RPMI8226 (cell line): ENCODE measurements at places on chromosomes 6 and 20.

GRCh38 chr6:113630738-113631535 lies 226.2 kb upstream of the MARCKS start:
- DNase-seq = peak; percentile 70

- no peak for DNase-seq
These were observed 2.3 kb downstream of the CDC25B start for GRCh38 chr20:3798373-3798768.

GRCh38 chr20:47682028-47682783 lies 103.1 kb downstream of the SULF2 start:
- DNase-seq = no peak

DNA sequence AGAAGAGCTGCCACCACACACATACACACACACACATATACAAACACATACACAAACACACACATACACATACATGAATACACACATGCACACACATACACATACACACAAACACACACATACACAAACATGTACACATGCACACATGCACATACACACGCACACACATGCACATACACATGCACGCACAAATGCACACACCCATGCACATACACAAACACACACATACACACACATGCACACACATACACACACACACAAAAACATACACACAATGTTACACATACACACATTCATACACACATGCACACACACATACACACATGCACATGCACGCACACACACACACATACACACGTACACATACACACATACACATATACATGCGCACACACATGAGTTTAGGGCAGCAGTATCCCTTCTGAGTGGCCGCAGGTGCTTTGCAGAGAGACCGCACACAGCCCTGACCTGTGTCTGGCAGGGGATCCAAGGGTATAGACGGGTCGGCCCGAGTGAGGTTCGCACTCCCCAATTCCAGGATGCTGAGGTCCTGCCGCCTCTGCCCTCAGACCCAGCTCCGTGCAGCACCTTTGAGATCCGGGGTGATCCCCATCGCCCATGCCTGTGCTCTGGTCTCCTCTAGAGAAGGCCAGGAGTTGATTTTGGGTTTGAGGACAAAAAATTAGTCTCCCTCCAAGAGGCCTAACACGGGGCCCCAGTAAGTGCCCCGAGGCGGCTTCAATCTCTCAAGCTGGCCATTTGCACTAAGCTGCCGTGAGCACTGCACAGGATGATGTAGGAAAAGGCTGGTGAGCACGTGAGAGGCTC lies 56.8 kb downstream of the TMEM242 start:
- DNase-seq = no peak

DNA sequence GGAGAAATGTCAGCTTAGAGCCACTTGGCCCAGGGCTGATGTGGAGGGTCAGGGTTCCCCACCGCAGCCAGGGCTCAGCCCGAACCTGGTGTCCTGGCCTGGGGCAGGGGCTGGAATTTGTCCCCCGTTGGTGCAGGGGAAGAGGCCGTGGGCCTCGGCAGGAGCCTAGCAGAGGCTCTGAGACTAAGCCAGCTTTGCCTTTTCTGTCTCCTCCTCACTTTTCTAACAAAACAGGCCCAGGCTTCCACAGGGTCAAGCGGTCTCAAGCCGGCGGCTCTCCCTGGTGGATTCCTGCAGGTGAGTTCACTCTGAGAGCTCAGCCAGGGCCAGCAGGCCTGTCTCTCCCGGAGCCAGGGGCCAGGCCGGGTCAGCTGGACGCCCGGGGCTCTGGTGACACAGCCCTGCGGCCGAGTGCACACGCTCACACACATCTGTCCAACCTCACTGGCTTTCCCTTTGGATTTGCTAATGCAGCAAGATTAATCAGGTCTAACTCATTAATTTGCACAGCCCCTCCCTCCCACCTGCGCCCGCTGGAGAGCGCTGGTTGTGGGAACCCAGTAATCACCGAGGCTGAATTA lies 2.9 kb upstream of the CHRNA4 start:
- no peak for DNase-seq

DNA sequence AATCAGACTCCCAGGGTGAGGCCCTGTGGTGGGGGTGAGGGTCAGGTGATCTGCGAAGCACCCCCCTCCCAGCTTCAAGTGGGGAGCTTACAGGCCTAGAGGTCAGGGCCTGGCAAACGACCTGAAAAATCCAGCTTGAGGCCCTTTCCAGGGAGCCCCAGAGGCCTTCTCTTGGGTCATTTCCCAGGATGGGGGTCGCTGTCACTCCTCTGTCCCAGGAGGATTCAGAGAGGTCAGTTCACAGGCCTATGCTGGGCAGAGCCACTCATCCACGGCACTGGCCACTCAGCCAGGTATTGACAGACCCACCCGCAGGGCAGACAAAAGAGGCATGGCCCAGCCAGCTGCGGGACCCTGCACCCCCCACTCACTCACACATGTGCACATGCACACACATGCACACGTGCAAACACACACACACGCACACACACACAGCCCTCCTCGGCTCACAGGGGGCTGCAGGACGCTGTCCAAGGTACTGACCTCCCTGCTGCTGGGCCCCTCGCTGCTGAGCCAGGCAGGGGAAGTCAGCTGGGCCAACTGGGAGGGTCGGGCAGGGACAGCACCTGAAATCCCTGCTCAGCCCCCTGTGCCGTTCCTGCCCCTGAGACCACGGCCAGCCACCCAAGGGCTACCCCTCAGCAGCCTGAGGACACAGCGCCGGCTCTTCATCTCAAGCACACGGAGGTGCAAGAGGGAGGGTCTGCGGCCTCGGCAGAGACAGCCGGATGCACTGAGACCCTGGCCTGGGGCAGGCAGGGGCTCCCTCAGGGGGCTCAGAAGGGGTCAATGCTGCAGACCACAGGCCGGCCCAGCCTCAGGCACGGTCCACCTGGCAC lies 113.8 kb downstream of the TAF4 start:
- no peak for DNase-seq

GRCh38 chr20:15708984-15709598 lies 864.2 kb downstream of the KIF16B start:
- DNase-seq = peak; percentile 58

- no peak for DNase-seq
These were observed 234.6 kb downstream of the ANKRD60 start for GRCh38 chr20:57993716-57994431.

DNA sequence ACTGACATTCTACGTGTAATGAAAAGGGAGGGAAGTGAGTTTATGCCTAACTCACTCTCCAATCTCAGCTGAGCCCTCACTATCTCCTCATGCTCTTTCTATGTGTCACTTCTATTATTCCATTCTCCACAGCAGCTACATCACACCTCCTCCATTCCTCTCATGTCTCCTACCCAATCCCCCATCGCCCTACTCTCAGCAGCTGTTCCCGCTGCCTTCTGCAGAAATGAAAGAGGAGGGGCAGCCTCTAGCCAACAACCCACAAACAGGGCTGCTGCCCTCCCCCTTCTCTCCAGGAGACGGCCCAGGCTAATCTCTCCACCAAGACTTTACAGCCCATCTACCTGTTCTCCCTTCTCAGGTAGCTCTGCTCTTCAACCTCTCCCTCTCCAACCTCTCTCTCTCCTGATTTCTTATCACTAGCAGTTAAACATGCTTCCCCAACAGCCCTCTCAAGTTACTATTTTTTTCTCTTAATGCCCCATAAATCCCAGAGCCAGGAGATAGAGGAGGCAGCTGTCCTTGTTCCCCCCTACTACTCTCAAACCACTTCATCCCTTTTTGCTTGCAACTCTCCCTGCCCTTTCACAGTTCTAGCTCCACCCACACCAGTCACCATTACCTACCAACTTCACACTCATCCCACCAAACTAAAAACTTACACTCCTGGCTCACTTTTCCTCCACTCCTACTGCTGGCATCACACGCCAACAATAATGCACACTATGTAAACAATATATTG lies 136.5 kb downstream of the BTBD9 start:
- DNase-seq = no peak

GRCh38 chr20:6282642-6283041 lies 159.8 kb upstream of the FERMT1 start:
- no peak for DNase-seq

DNA sequence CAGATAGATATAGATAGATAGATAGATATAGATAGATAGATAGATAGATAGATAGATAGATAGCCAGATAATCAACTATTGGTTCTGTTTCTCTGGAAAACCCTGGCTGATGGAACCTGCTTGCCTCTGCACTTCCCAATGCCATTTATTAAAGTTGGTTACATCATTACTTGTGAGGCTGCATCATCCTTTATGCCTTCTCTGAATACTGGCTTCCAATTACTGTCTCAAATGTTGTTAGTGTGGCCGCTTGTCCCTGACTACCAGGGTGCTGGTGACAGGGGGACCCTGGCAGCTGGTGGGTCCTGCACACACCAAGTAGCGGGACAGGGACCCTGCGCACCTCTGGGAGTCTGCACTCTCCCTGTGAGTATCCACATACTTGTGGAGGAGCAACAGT lies 3.9 kb upstream of the SLPI start:
- DNase-seq = no peak

- no peak for DNase-seq
These were observed 21.7 kb downstream of the SERPINB1 start for GRCh38 chr6:2819978-2820377.

GRCh38 chr6:108492131-108492766 lies 68.5 kb upstream of the FOXO3 start:
- peak; percentile 37 for DNase-seq

GRCh38 chr6:1855890-1856289 lies 246.2 kb downstream of the FOXC1 start:
- no peak for DNase-seq

- no peak for DNase-seq
These were observed 69.8 kb upstream of the RALGAPA2 start for GRCh38 chr20:20782231-20782630.

DNA sequence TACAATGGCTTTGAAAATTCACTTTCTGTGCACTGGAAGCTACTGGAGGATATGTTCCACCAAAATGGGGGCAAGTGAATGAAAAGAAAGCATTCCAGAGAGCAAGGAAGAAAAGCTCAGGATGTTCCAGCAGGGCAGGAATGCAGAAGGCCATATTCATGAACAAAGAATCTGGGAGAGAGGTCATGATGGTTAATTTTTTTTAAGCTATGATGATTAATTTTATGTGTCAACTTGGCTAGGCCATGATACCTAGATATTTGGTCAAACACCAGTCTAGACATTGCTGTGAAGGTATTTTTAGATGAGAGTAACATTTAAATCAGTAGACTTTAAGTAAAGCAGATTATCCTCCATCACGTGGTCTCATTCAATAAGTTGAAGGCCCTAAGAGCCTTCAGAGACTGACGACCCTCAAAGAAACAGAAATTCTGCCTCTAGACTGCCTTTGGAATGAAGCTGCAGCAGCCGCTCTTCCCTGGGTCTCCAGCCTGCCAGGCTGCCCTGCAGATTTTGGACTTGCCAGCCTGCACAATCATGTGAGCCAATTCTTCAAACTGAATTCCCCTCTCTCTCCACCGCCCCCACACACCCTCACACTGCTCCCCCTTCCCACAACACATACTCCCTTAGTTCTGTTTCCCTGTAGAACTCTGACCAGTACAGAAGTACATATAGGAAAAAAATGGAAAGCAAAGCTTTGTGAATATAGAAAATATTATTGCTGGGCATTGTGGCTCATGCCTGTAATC lies 20.1 kb upstream of the GCM1 start:
- DNase-seq = no peak

DNA sequence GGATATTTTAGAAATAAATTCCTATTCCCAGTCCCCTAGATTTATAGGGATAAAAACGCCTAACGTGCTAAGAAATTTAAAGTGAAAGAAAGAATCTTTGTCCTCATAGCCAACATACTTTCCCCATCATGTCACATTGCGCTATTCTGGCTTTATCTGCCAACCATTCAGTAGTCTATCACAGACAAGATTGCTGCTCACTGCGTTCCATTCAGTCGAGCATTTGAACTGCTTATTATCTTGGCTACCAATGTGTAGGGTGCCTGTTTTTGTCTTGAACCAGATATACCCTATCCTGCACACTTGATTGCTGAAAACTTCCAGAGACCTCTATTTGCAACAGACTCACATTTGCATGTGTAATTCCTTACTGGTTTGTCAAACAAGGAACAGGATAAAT lies 751.5 kb downstream of the EPHA7 start:
- DNase-seq = no peak

GRCh38 chr20:46990017-46990595 lies 95.5 kb downstream of the EYA2 start:
- DNase-seq = peak; percentile 11

GRCh38 chr6:26329763-26330511 lies 35.1 kb upstream of the BTN3A2 start:
- DNase-seq = peak; percentile 85

- no peak for DNase-seq
These were observed 506 bp downstream of the ARFGAP1 start for GRCh38 chr20:63273059-63273579.

GRCh38 chr6:34981951-34982350 lies 92.9 kb downstream of the ANKS1A start:
- no peak for DNase-seq

- no peak for DNase-seq
These were observed 123.6 kb upstream of the BEND6 start for GRCh38 chr6:56831334-56831733.

DNA sequence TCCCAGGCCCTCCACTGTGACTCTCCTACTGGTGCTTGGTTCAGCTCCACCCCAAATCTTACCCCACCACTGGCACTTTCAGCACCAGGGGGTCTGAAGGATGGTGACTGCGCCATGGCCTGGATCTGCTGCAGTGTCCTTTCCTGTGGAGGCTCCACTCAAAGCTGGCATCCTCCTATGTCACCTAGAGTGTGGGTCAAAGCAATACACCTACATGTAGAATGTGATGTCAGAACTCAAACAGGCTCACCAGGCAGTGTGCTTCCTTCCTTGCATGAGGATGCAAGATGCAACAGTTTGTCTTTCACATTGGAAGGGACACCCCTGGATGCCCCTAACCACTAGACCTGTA lies 32.8 kb upstream of the MICB start:
- DNase-seq = no peak
